ENCODE measurements at places on chromosomes 5 and 9.

DNA sequence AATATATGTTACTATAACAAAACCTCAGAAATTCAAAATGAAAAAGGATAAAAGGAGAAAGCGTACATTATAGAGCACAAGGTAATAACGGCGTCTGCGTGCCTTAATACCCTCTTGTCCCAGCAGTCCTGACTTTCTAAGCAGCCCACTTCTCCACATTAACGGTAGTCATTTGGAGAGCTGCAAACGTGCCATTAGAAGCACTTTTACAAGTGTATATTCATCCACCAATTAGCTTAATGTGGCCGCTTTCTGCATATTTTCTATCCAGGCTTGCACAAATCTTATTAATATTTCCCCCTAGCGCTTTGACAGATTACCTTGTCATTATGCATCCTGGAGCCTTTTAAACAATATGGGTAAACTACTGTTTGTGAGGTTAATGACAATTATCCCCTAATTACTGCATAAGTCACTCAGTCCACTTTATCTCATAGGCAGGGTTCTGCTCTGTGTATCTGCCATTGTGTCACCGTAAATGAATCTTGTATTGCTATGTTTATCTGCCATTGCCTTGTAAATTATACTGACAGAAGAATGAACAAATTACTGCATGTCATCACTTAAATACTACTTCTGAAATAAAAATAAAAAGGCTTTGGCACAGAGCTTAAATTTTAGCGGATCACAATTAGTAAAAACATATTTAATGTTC, 421.3 kb downstream of the BNC2 start:
- DNase-seq: no peak

GRCh38 chr5:134507452-134507851, 18.0 kb upstream of the JADE2 start:
- no peak for DNase-seq

GRCh38 chr5:103464835-103465484, 97.6 kb downstream of the NUDT12 start:
- no peak for DNase-seq

DNA sequence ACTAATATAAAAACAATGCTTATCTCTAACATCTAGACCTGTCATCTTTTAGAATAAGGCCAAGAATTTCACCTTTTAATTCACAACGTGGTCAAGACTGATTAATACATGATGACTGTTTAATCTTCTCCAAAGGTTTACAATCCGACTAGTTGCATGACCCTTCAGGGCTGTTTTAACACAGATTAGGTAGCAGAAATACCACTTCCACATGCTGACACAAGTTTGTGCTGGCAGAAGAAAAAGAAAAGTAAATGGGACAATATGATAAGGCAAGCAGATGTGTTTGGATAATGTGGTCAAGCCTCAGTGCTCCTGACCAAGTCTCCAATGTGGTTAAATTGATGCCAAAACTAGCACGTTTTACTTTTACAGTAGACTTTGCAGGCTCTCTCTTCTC, 31.1 kb downstream of the SEMA6A start:
- DNase-seq: no peak

- no peak for DNase-seq
These were observed 148.9 kb downstream of the RXRA start for GRCh38 chr9:134475011-134475790.

- no peak for DNase-seq
These were observed 34.2 kb upstream of the GRPEL2 start for GRCh38 chr5:149310947-149311658.

DNA sequence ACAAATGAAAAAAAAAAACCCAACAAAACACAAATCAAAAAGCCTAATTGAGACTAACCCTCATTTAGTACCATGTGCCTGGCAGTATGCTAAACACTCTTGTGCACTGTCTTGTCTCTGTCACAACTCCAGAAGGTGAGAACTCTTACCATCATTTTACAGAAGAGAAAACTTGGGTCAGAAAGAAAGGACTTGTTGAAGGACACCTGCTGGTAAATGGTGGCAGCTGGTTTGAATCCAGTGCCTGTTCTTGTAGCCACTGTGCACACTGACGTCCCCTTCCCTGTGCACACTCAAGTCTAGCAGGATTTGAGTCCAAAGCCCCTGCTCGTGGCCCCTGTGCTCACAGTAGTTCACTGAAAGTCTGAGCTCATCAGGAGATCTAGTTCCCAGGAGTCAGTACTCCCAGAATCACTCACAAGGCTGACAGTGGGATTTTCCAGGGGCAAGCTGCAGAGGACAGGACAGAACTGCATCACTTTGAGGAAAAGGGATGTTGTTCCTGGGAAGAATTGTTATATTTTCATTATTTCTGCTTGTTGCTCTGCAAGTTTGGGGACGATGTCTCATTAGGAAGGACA, 43.0 kb upstream of the HSD17B4 start:
- DNase-seq: no peak

DNA sequence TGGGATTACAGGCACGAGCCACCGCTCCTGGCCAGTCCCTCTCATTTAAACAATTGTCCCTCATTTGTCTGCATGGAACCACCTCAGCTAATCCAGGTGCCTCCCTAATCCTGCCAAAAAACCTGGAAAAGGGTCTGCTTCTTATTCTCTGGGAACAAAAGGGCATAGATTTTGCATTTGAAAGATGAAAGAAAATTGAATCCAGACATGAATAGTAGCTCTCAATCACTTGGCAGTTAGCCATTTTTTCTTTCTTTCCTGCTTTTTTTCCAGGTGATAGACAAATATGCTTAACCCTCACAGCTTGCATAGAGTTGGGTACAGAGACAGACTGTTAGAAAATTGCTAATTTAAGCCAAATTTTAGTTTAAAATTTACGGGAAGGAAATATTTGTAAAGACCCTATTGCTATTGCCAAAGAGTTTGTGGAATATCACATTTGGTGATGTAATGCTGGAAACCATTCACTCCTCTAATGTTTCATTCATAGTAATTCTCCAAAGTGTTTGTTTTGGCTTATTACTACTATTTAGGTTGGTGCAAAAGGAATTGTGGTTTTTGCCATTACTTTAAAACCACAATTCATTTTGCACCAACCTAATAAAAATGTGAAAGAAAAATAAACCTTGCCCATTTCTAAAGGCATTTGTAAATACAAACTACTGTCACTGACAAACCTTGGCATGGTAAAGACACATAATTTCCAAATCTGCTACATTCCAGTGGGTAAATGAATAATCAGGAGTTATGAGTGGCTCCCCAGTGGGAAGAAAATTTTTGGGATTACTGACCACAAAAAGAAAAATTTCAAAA, 80.5 kb upstream of the JAK2 start:
- DNase-seq: peak; percentile 33

DNA sequence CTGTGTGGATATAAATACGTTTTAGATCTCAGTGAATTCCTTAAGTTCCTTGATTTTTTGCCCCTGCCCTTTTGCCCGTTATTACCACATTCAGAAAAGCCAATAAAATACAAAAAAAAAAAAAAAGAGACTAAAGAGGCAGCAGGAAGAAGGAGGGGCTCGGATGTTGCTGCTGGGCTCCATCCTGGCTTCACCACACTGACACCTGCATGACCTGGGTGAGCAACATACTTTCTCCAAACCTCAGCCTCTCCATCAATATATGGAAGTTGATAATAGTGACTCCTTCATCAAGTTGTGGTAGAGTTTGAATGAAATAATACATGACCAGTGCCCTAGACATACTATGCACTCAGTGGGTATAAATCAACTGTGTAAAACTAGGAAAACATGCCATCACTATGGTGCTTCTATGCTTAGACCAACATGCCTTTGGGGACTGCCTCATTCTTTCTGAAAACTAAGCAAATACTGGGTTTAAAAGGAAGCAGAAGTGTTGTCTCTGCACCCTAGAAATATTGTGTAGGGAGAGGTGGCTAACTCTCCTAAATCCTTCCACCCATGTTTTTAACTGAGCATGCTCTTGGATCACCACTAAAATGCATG, 243.0 kb downstream of the PIK3R1 start:
- DNase-seq: no peak

- no peak for DNase-seq
These were observed 754.3 kb upstream of the GRAMD2B start for GRCh38 chr5:125668884-125669283.

GRCh38 chr5:56012281-56012963, 17.7 kb upstream of the IL6ST start:
- no peak for DNase-seq

DNA sequence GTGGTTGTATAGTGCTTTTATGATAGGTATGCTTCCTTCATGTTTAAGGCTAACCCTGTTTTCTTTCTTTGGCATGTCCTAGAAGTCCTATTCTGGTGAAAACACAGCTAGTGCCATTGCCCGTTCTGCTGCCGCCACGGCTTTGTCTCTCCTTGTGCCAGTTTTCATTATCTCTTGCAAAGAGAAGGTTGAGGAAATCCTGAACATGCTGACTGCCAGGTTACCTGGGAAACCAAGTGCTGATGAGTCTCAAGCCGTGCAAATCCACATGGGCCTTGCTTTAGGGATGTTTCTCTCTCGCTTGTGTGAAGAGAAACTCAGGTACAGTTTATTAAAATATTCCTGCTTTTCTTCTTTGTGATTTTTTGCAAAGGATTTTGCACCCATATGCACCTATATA, 102.2 kb downstream of the HACD4 start:
- DNase-seq: no peak

- no peak for DNase-seq
These were observed 567.9 kb upstream of the DAB2 start for GRCh38 chr5:39992617-39993202.

DNA sequence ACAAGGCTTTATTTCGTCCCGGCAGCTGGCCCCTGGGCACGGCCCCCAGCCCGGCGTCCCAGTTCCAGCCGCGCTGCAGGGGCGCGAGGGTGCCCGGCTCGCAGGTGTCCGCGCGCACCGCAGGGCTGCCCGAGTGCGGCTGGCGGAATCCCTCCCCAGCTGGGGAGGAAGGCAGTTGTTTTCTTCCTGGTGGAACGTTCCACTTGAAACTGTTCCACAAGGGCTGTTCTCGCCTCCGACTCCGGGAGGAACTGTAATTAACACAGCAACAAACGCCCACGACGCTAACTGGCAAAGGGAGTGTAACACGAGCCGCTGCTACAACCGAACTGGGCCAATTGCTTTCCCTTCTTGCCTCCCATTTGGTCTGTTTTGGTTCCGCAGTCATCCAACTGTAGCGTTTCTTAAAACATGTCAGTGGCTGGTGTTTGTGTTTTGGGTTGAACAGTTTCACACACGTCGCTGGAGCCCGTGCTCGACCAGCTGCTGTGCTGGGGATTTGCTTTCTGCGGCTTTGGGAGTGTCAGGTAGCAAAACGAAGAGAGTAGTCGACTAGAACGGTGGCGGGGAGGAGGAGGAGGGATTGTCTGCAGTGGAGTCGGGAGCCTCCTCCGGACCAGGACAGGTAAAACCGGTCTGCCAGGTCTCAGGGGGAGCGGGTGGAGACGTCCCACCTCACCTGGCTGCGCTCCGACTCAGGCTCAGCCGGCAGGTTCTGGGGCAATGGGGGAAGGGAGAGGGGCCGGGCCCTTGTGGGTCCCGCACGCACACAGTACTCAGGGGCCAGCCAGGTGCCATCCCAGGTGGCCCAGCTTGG, 131.6 kb upstream of the NIPBL start:
- DNase-seq: no peak

DNA sequence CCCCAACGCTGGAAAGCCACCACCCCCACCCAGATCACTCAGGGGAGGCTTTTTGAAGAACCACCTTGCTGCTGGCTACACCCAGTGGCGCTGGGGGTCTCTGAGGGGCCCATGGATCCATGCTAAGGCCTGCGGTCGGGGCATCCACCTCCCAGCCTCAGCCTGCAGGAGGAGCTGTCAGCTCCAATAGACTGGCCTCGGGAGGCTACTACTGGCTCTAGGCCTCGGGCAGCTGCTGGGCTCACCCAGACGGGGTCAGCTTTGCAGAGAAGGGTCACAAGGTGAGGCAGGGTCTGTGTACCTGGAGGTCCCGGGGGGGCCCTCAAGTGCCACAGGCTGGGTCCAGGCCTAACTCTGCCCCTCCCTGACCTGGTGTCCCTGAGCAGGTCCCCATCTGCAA, 193.7 kb downstream of the OLFM1 start:
- DNase-seq: no peak
